Amygdala (tissue), 56 donors: ENCODE measurements at places on chromosomes 7 and 10.

- DNase-seq: no peak
These were observed 125.1 kb upstream of the NOBOX start for GRCh38 chr7:144528536-144529045.

DNA sequence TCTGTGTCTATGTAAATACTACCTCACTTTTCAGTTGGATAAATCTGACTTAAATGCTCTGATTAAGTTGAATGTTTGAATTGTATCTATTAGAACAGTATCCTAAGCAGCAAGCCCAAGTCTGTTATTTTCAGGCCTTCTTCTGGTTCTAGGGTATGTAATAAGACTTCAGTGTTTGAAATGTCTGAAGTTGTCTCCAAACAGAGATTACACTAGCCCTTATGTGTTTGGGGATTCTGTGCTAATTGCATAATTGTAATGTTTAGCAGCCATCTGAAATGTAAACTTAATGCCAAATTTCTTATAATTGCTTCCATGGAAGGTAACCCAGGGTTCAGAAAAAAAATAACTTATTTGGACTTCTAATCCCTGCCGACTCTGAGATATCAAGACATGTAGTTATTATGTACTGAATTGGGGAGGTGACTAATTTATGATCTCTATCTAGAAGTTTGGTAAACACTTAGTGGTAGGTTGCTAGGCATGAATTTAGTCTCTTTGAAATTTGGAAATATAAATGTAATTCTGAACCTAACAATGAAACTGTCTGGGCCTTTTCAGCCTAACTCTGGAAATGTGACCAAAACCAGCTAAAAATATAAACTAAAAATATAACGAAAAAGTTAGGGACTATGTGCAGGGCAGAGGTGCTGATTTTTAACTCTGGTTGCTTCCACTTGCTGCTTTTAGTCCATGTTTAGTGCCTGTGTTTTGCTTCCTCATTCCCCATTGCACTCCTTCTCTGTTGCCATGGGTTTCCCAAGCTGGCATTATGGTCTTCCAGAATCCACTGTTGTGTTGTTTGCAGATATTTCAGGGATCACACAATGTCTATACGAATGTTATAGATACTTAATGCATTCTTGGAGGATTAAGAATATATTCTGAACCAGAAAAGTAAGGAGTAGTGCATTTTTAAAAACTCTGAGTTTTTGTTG lies 54.8 kb downstream of the MCU start:
- no peak for DNase-seq

DNA sequence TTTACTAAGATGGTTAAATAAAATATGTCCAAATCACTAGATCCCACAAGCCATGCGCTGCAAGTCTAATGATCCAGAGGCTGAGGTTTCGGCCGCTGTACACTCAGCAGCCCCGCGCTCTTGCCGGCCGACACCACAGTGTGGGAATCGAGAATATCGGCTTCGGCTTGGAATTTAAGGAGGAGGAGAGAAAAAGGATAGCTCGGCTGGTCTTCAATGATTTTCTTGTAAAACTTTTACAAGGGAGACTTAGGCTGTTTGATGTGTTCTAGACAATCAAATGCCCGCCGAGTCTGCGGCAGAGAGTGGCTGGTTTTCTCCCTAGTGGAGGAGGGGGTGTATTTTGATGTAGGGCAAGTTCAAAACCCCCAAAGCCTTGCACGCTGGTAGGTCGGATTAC lies 118.2 kb upstream of the TCF7L2 start:
- no peak for DNase-seq

DNA sequence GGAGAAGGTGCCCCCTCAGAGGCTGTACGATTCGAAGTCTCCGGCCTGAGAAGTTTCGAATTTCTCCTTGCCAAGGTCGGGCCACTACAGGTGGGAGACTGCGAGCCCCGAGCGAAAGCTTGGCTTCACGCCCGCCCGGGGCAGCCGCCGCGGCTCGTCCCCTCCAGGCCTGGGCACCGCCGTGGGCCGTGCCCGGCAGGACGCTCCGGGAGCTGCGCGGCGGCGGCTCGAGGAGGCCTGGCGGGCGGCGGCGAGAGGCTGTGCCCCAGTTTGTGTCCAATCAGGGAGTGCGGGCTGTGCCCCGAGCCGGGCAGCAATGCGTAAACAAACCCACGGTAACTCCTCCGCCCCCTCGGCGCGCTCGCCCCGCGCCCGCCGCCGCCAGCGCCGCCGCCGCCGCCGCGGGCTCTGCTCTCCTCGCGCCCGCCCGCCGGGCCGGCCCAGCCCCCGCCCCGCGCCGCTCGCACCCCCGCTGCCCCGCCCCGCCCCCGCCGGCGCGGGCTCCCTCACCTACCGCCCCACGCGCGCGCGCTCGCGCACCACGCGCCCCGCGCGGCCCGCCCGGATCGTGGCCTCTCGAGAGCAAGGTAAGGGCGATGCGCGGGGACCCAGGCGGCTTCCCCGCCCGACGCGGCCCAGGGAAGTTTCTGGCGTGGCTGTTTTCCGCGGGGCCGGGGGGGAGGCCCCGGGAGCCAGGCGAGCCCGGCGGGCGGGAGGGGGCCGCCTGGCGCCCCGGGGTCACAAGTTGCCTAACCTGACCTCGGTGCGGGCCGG lies 57.8 kb upstream of the PCGF5 start:
- peak; percentile 79 for DNase-seq

GRCh38 chr7:107482571-107482970 lies 12.7 kb downstream of the GPR22 start:
- DNase-seq: no peak

DNA sequence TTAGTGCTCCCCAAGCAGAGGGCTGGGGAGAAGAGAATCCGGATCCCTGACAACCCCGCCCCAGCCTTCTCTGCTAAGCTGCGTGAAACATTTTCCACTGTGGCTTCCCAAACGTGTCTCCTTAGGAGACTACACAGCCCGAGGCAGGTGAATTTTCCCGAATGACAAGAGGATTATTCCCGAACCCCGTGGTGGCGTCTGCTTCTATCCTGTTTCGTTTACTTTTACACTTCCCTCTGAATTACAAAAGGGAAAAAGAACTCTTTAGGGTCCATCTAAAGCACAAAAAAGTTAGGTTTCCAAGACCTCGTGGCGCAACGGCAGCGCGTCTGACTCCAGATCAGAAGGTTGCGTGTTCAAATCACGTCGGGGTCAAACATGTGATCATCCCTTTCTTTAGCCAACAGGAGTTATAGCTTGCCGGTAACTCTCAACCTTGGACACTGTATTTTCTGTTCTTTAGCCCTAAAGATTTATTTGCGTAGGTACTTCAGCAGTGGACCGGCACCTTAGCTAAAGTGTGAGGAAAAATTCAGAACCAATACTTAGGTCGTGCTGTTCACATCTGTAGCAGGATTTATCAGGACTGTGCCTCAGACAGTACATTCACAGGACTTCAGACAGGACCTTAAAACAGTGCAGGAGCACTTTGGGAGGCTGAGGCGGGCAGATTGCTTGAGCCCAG lies 3.2 kb upstream of the ZNF789 start:
- no peak for DNase-seq

DNA sequence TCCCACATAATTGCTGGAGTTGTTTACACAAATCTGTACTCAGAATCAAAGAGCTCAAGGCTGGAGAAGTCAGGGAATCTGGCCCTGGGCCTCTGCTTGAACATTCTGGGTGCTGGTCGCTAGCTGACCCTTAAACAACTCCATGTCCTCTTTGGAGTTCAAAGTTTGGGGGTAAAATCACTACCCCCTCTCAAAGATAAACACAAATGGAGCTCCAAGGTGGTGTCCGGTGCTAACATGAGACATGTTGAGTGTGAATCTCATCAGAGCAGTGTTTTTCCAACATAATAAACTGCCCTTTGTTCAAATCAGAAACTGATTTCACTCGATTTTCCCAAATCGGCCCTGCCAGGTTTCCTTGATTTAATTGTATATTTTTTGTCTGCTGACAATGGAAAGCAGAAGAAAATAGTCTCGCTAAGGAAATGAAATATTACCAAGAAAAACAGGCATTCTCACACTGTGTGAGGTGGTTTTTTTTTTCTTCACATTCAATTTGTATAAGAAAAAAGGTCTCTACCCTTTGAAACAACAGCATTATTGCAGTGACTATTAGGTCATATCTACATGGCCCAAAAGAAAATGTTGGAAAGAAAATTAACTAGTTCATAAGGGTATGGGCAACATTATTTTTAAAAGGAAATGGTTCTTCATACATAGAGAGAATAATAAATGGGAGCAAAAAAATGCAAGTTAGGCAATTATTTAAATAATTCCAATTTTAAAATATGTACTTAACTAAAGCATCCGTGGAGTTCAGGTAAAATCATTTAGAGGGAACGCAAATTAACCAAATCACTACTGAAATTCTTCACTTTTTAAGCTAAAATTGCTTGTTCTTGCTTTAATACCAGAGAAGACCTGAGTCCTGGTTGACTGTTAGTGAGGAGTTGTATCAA lies 56.1 kb upstream of the CAPZA2 start:
- DNase-seq: no peak

DNA sequence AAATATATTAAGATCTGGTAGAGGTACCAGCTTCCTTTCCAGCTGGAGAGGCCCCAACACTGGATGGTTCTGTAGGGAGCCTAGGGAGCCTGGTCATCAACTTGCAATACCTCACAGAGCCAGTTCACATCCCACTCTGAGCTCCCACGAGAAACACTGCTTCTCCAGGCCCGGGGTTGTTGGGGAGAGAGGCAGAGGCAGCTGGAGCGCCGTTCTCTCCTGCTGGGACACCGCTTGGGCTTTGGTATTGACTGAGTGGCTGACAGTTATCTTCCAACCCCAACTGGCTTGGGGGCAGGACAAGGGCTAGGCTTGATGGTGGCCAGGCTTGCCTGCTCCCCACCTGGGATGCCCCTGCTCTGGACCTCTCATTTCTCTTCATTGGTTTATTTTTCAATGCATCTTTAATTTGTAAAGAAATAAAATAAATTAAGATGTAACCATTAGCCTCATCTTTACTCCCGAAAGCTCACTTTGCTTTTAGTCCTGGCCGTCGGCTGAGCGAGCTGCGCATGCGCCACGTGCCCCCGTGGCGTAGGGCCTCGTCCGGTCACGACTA lies 10.0 kb upstream of the CHCHD1 start:
- DNase-seq: no peak
